KBM-7 (cell line): ENCODE measurements at places on chromosomes 6 and 20.

- DNase-seq = no peak
Observed at GRCh38 chr6:136696783-136697364, 95.4 kb downstream of the MAP3K5 start.

- DNase-seq = no peak
Observed at GRCh38 chr6:111842891-111843290, 30.4 kb downstream of the FYN start.

GRCh38 chr6:170200458-170200891, 90.4 kb downstream of the DLL1 start:
- DNase-seq = no peak

DNA sequence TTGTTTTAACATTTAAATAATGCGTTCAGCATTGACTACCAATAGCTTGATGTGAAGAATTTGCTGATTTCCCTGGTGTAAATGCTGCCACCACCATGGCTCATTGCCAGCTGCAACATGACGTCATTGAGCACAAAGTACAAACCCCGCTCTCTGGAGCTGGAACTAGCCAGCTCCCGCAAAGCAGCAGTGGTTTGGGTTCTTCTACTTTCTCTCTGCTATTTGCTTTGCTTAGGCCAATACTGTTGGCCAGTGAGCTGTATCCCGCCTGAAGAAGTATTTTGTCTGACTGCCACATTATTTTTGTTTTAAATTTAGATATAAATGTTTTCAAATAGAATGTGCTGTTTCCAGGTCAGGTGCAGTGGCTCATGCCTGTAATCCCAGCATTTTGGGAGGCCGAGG, 47.4 kb upstream of the KIF13A start:
- no peak for DNase-seq

GRCh38 chr20:54995553-54995952, 520.2 kb downstream of the DOK5 start:
- DNase-seq = no peak

GRCh38 chr6:55652429-55652828, 73.4 kb upstream of the HMGCLL1 start:
- no peak for DNase-seq

DNA sequence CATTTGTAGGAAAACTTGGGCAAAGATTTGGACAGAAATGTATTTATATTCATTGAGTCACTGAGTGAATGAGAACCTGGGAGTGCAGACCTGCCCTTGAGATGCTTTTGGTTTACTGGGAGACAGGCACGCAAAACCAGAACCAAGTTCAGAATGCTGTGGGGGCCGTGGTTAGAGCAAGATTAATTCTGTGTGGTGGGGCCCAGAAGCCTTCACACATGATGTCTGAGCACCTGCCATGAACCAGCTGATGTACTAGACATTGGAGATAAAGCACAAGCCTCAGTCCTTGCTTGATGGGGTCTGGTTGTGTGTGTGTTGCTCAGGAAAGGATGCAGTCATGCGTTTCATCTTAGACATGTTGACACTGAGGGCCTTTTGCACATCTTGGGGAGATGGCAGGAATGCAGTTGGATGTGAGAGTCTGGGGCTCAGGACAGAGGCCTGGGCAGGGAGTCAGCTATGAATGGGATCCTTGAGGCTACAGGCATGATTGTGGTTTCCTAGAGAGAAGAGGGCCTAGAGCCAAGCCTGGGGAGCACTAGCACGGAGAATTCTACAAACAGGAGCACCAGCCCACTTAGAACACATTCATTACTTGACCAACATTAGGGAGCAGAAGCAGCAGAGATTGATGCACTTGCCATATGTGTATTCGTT, 114.3 kb upstream of the TMEM181 start:
- DNase-seq = no peak

GRCh38 chr20:50421356-50422340, 88.5 kb upstream of the PTPN1 start:
- no peak for DNase-seq

DNA sequence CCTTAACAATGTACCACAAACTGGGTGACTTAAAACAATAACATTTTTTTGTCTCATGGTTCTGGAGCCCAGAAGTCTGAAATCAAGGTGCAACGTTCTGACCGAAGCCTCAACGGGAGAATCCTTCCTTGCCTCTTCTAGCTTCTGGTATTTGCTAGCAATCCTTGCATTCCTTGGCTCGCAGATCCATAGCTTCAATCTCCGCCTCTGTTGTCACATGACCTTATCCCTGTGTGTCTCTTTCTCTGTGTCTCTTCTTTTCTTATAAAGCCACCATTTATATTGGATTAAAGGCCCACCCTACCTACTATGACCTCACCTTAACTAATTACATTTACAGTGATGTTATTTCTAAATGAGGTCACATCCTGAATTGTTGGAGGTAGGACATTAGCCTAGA, 37.2 kb upstream of the DOK5 start:
- DNase-seq = no peak

DNA sequence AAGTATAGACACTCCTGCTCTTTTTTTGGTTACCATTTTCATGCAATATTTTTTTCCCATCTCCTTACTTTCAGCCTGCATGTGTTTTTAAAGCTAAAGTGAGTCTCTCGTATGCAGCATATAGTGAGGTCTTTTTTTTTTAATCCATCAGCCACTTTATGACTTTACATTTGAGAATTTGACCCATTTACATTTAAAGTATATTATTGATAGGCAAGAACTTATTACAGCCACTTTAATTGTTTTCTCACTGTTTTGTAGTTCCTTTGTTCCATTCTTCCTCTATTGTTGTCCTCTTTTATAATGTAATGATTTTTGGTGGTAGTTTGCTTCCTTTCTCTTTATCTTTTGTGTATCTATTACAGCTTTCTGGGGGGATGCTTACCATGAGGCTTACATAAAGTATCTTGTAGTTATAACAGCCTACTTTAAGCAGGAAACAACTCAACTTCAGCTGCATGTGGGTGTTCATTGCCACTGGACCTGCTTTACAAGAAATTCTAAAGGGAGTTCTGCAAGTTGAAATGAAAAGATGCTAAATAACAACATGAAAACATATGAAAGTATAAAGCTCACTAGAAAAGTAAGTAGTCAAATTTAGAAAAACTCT, 71.8 kb downstream of the TNFAIP3 start:
- no peak for DNase-seq

GRCh38 chr6:49648036-49648435, 11.4 kb upstream of the RHAG start:
- no peak for DNase-seq

DNA sequence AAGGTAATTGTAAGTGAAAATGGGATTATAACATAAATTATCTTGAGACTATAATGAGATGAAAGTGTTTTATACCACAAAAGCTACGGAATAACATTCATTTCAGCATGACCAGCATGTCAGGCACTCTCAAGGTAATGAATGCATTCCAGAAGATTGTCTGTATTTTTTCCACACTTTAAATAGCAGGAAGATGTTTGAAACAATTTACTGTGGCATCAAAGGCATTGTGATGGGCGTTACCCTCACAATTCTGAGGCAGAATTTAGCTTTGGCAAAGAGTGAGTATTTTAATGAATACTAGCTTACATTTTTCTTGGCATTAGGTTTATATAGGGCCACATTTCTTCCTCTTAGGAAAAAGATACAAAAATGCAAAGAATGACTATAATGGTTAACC, 627.2 kb downstream of the BCKDHB start:
- DNase-seq = no peak

DNA sequence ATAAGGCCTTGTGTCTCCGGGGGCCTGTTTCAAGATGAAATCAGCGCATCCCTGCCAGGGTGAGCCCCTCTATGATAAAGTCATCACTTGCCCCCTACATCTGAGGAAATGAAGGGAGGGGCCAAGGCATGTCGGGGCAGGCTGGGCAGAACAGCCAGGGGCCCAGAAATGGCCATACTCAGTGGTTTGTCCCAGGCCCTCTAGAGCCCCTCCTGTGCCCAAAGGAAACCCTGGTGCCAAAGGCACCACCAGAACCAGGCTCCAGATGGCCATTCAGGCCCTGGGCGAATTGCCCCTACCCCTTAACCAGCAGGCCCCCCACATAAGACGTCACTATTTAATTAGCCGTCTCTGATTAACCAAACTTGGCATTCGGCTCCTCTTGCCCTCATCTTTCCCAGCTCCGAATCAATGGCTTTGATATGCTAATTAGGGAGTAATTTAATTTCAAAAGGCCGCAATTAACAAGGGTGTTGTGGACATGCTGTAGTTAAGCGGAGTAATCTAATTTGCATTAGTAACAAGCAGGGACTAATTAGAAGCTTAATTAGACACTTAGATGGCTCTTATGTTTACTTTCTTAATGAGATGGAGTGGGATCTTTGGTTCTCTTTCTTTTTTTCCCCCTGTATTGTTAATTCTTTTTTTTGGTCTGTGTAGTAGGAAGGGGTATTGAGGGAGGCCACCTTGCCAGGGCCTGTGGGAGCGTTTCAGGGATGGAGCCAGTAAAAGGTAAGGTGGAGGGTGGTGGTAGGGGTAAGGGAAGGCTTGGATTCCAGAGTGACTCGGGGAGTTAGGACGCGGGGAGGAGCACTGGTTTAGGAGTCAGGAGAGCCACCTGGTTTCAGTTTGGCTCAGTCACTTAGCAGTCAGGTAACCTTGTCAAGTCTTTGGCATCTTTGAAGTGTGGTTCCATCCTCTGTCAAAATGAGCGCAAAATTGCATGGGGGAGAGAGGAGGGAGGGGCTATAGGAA, 9.4 kb downstream of the FOXP4 start:
- DNase-seq = no peak

DNA sequence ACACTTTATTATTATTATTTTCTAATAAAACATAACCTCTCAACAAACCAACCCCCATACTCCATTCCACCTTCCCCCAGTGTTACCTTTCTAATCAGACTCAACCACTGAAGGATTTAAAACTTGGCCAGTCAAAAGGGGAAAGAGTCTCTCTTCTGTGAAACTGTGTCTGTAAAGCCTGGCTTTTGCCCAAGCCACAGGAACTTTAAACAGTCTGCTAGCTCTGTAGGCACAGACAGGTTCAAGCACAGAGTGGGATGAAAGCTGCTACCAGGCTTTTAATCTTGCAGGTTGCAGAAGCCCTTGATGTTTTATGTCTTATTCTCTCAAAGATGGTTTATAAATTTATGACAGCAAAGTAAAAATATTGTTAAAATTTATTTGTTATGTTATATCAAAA, 585.7 kb downstream of the TENT5A start:
- no peak for DNase-seq

GRCh38 chr20:17808357-17808756, 108.6 kb downstream of the BANF2 start:
- no peak for DNase-seq

DNA sequence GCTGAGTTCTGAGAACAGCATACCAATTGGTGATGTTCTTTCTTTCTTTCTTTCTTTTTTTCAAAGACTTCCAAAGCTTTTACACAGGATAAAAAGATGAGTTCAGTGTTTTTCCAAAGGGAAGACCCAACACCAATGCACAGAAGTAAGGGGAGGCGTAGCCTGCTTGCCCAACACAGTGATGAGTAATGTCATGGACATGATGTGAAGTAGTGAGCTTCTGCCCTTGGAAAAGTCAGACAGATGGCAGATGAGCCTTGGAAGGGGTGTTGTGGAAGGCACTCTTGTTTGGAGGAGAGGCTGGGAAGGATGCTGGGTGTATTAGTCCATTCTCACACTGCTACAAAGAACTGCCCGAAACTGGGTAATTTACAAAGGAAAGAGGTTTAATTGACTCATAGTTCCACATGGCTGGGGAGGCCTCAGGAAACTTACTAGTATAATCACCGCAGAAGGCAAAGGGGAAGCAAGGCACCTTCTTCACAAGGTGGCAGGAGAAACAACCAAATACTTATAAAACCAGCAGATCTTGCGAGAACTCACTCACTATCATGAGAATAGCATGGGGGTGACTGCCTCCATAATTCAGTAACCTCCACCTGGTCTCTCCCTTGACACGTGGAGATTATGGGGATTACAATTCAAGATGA, 12.6 kb downstream of the LRP11 start:
- no peak for DNase-seq

DNA sequence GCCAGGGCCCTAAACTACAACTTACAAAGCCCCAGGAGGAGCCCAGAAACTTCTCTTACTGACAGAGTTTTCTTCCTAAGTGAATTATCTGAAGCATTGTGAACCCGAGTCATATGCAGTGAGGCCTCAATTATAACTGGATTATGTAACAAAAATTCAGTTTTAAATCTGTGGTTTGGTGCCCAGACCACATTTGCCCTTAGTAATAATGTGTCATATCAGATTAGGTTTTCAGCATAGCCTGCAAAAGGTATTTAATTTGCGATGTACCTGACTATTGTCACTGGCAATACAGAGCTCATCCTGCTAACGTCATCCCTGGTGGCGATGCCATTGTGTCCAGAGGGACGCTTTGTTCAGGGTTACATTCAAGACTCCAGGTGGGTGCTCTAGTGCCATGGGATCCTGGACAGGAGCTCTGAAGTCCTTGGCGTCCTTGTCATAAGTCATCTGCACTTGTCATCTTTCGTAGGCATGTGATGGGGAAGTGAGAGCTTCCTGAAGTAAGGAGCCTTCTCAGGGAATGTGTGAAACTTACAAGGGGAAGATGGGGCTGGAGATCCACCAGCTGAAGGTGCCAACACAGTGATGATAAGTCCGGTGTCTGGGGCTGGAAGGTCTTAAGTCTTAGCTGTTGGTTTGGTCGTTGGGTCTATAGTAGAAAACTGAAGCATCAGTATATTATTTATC, 65.1 kb downstream of the HIVEP1 start:
- DNase-seq = no peak

GRCh38 chr20:62728781-62729300, 20.2 kb downstream of the NTSR1 start:
- DNase-seq = no peak

GRCh38 chr20:7883309-7883708, 56.9 kb downstream of the HAO1 start:
- no peak for DNase-seq

- DNase-seq = no peak
Observed at GRCh38 chr20:12989586-12990115, 19.1 kb upstream of the SPTLC3 start.

GRCh38 chr20:38663660-38664059, 60.6 kb upstream of the SLC32A1 start:
- DNase-seq = no peak

DNA sequence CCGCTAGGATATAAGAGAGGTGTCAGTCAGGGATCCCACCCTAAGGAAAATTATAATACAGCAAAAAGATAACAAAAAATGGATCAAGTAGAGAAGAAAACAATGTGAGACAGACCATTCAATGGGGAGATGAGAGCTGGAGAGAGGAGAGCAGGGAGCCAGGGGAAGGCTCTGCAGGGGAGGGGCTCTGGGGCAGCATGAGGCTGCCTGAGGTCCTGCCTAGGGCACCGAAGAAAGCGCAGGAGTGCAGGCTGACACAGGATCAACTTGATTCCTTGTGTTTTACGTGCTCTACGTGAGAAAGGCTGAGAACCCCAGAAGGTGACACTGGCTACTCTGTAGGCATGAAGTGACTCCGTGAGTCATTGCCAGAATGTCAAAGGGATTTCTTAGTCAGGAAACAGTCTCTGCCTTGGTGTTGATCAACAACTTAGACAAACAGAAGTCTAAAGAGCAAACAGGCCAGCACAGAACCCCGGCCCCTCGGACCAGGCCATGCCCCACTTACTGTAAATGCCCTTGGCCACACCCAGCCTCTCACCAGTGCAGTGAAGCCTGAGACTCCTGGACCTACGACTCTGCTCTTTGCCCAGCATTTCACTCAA, 290.1 kb upstream of the PRDM1 start:
- DNase-seq = no peak
